Natural killer cell (primary cell): ENCODE measurements at places on chromosomes 1 and 21. TPM values are rescaled to one million over a fixed set of nuclear protein-coding genes. Genes with fewer than 3 reads are reported as not detected.

The KRTAP19-6 gene
- total RNA-seq = not detected

The LRRC40 gene
- total RNA-seq = 16.5 TPM

The SMIM34 gene
- not detected for total RNA-seq

The RAB3GAP2 gene
- 47.3 TPM for total RNA-seq

The CFAP45 gene
- total RNA-seq = 5.0 TPM

The RBP7 gene
- 2.3 TPM for total RNA-seq

The NUF2 gene
- total RNA-seq = 2.7 TPM

The HCN3 gene
- 3.4 TPM for total RNA-seq

The NUP133 gene
- 40.1 TPM for total RNA-seq

The RAD54L gene
- 1.8 TPM for total RNA-seq

The MXRA8 gene
- 0.26 TPM for total RNA-seq

The TDRD5 gene
- total RNA-seq = not detected

The DCST1 gene
- 0.35 TPM for total RNA-seq

The C1QTNF12 gene
- 2.6 TPM for total RNA-seq

The CKS1B gene
- total RNA-seq = 12.9 TPM
